ENCODE measurements at places on chromosomes 7 and 10. TPM values are rescaled to one million over a fixed set of nuclear protein-coding genes. Genes with fewer than 3 reads are reported as not detected.

C7orf33 gene
- total RNA-seq: not detected

CYP2C18 gene
- total RNA-seq: not detected

DNA sequence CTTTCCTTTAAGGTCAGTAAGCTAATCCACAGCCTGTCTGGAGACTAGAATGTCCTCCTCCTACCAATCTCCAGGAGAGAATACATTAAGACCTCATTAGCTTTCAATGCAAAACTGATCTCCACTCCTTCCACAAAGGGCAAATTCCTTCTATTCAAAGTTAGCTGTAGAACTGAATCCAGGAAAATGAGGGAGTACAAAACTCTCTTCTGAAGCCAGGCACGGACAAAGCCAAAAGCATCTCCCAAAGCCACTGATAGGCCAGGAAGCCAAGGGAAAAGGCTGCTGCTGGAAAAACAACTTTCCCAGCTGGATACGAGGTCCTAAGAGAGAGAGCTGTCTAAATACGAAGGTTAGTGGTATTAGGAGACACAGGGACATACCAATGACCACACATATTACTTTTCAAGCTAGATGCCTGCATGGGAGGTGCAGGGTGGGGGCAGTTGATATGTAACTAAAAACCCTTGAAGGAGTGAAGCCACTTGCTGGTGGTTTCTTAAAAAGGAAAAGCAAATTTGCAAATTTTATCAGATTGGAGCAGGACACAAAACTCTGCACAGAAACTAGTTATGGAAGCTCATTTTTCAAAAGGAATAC lies 43.6 kb downstream of the MKX start:
- DNase-seq: no peak

CREB5 gene
- total RNA-seq: 40.2 TPM

MACROH2A2 gene
- total RNA-seq: 35.0 TPM

DNA sequence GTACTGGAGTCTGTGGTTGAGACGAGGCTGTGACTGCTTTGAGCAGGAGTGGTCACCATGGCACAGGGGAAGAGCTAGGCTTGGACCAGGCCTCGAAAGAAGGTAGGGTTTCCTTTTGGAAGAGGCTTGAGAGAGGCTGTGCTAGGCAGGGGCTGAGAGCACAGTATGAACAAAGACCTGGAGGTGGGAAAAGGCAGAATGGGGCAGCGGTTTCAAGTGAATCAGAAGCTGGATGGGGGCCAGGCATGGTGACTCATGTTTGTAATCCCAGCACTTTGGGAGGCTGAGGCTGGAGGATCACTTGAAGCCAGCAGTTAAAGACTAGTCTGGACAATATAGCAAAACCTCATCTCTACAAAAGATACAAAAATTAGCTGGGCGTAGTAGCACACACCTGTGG lies 65.9 kb downstream of the CLIP2 start:
- DNase-seq: no peak

DNA sequence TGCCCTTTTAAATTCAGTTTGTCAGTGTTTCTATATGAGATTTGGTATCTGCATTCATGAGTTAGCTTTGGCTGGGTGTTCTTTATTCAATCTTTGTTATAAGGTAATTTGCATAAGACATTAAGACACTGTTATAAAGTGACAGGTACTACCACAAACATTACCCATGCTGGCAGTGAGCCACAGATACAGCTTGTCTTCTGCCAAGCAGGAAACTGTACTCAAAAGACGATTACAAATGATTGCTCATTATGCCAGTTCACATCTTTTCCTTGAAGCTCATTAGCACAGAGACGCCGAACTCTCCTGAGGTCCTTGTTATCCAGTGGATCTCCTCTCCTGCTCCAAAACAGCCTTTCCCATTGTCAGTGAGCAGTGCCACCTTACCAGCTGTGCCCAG lies 30.4 kb downstream of the AMPH start:
- DNase-seq: no peak

DNA sequence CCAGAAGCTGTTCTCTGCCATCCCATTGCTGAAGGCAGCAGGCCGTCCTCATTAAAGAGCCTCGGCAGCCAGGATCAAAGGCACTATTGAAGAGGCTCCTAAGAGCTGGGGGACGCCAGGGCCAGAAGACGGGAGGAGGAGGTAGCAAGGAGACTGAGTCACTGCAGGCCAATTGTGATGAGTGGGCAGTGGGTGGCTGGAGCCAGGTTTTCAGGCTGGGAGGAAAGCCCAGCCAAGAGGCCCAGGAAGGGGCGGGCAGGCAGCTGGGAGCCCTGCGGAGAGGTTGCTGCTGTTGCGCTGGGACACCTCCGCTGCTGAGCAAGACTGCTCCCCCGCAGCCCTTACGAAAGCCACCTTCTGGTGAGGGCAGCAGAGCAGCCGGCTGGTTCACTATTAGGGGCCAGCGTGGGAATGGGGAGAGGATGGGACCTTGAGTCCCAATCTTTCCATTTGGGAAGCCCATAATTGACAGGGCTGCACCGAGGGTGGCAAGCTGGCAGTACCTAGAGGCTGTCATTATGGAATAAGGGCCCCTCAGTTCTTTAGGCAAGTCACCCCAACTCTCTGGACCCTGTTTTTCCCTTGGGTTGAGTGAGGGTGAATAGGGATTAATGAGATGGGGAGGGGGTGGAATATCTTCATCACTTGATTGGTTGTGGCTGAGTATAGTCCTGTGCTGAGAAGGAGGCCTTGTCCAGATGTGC lies 48.4 kb downstream of the UNC5B start:
- peak; percentile 88 for DNase-seq

DNA sequence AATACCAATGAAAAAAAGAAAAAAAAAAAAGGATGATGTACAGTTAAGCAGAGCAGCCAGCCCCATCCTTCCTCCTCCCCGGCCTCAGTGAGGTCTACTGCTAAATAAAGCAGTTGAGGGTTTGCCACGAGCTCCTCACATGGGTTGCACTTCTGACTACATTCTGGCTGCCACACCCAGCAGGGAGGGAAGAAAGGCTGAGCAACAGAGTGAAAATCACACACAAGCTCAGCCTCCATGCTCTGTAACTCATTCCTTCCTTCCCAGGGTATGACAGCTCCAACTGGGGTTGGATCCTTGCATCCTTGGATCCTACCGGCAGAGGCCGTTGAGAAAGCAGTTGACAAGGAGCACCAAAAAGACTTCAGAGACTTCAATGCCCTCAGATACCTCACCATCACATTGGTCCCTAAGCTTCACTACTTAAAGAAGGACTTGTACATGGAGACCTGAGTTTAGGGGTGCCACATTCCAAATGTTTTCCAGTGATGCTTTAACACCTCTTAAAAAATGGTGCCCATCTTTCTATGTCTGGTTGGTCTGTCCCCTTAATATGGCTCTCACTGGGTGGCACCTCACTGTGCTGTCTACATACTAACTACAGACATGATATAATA lies 52.9 kb upstream of the PIK3CG start:
- DNase-seq: peak; percentile 18

TRIM73 gene
- under 0.01 TPM for total RNA-seq

DNA sequence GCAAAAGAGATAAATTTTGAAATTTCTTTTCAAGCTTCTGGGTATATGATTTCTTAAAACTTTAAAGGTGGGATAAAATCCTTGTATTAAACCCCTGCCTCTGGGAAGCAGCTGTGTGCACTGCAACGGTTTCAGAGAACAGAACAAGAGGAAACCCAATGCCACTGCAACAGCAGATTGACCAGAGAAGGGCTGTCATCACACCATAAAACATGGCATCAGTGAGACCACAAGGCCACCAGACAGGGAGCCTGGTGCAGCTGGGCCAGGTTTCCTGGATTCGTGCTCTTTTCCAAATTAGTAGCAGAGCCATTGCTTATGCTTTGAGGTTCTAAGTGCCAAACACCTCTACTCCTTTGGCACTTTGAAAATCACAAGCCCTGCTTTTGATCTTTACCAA lies 152.4 kb downstream of the PRPF18 start:
- no peak for DNase-seq

DNA sequence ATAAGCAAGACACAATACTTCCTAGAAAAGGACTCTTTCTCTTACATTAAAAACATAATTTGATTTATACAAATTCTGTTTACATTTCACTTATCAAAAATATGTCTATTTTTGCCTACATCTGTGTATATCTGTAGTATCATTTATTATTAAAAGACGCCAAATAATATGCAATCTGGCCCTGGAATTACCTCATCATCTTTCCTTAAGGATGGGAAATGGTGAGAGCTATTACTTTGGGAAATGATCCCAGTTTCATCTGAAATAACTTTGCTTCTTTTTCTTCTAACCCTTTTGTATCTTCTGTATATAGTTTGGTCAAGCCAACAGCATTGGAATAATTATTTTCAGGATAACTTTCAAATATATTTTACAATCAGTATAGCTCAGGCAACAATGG lies 85.0 kb downstream of the FAS start:
- no peak for DNase-seq

DNA sequence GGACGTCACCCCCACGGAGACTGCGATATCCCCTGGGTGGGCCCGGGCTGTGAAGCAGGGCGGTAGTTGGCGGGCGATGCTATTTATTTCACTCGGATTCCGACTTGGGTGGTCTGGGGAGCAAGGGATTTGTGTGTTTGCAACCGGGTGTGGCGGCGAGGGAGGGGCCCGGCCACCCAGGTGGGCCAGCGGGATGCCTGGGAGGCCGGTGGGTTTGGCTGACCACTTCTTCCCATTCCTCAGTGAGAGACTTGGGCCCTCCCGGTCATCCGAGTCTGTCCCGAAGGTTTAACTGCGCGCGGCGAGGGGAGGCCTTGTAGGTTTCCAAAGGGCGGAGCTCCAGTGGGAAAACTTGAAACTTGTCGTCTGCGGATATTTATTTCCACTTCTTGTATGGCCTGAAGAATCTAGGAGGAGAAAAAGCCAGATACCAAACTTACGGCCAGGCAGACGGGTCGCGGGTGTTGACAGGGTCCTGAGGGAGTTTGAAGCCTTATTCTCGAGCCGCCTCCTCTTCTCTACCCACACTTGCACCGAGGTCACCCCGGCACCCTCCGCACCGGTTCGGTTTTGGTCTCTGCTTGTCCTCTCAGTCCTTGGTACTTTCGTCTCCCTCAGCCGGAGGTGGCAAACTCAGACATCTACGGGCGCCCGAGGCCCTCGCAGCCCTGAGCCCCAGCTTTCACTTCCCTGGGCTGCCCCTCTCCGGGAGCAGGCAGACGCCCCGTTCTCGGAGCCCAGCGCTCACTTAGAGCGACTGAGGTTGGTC lies 17.9 kb downstream of the ZNF316 start:
- DNase-seq: no peak

DYNC1I1 gene
- 1.9 TPM for total RNA-seq

PRXL2A gene
- total RNA-seq: 12.3 TPM

DNA sequence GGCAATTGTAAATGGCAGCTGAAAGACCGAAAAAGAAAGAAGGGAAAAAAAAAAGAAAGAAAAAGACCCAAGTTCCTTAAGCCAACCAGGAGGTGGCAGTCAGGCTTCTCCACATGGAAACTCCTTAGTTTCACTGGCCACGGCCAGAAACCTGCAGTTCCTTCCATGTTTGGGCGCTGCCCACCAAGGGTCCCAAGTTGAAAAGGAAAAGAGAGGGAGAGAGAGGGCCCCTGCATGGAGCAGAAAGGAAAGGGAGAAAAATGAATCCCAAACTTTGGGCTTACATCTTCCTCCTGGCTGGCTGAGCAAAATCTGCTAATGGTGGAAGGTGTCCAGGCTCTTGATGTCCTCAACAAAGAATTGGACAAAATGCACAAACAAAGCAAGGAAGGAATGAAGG lies 31.8 kb upstream of the ABCA13 start:
- DNase-seq: no peak

DNA sequence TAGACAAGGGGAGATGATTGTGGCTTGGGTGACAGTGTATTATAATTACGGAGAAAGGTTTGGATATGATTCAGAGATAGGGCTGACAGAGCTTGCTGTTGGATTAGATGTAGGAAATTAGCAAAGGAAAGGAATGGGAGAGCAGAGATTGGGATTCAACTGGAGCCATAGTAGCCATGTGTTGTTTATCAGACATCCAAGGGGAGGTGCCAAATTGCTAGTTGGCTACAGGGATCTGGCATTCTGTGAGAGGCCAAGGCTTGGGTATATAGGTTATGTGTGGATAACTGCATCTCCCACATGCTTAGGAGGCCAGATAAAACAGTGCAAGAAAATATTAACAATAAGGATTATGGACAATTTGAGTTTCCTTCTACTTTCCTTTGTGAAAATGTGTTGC lies 34.9 kb downstream of the CSGALNACT2 start:
- no peak for DNase-seq

GRCh38 chr7:103387242-103387641 lies 39.8 kb downstream of the PSMC2 start:
- DNase-seq: no peak

VENTX gene
- not detected for total RNA-seq

STK31 gene
- total RNA-seq: not detected

DNA sequence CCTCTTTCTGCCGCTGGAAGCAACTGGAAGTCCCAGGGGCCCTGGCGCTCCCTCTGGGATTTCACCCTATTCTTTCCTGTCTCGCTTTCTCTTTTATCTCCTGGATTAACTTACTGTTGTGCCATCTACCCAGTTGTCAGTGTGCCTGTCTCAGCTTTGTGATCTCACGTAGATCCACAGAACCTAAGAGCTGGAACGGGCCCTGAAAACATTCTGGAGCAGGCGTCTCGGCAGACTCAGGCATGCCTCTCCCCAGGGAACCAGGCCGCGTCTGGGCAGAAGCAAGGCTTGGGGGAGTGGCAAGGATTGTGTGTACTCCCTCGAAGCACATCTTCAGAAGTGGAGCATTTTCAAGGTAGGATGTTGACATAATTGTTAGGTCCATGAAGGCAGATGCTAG lies 87.2 kb downstream of the KCNMA1 start:
- DNase-seq: no peak

GRCh38 chr10:31090894-31091607 lies 59.4 kb upstream of the ZNF438 start:
- no peak for DNase-seq
